Hair follicular keratinocyte (primary cell): ENCODE measurements at places on chromosomes 6 and 20. TPM values are rescaled to one million over a fixed set of nuclear protein-coding genes. Genes with fewer than 3 reads are reported as not detected.

DEFB124 gene
- not detected in 2 replicates for total RNA-seq

APCDD1L gene
- total RNA-seq = 0.76 and 1.6 TPM in 2 replicates

TXLNB gene
- total RNA-seq = not detected in 2 replicates

EYA2 gene
- total RNA-seq = 0.08 TPM in 1 of 2 replicates, not detected in the other
